ENCODE measurements at places on chromosomes 2 and 18.

DNA sequence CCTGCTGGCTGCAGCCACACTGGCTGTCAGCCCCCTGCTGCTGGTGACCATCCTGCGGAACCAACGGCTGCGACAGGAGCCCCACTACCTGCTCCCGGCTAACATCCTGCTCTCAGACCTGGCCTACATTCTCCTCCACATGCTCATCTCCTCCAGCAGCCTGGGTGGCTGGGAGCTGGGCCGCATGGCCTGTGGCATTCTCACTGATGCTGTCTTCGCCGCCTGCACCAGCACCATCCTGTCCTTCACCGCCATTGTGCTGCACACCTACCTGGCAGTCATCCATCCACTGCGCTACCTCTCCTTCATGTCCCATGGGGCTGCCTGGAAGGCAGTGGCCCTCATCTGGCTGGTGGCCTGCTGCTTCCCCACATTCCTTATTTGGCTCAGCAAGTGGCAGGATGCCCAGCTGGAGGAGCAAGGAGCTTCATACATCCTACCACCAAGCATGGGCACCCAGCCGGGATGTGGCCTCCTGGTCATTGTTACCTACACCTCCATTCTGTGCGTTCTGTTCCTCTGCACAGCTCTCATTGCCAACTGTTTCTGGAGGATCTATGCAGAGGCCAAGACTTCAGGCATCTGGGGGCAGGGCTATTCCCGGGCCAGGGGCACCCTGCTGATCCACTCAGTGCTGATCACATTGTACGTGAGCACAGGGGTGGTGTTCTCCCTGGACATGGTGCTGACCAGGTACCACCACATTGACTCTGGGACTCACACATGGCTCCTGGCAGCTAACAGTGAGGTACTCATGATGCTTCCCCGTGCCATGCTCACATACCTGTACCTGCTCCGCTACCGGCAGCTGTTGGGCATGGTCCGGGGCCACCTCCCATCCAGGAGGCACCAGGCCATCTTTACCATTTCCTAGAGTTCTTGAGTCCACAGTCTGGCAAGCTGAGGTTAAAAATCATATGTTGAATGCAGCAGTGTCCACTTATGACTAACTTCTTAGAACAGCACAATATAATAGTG lies 741 bp downstream of the GPR148 start:
- no peak for DNase-seq

DNA sequence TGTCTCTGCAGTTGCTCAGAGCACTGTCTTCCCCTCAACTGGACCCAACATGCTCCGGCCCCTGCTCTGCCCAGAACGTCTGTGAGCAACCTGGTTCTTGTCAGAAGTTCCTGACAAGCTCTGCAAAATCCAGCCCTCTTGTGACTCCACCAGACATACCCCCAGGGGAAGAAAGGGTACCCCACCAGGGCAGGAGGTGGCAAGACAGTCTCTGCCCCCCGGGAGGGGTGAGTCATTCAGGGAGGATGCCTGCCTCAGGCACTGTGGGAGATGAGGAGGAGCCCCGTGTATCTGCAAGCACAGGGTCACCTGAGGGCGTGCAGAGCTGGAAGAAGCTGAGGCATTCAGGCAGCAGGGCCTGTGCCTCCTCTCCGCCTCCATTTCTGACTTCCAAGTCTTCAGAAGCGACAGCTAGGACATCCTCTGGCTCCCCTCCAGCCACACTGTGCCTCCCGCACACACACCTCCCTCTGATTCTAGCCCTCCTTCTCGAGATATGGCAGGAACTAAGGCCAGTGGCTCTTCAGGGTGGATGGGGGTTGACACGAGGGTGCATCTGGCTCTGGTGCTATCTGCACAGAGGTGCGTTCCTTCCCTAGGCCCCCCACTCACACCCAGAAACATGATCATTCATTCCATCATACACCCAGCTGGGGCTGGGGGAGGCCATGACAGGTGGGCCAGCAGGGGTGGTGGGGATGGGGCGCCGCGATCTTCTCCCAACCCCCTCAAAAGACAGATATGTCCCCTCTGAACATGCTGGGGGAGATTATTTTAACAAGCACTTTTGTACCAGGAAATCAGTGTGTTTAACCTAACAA lies 222.2 kb downstream of the CYP26B1 start:
- no peak for DNase-seq

DNA sequence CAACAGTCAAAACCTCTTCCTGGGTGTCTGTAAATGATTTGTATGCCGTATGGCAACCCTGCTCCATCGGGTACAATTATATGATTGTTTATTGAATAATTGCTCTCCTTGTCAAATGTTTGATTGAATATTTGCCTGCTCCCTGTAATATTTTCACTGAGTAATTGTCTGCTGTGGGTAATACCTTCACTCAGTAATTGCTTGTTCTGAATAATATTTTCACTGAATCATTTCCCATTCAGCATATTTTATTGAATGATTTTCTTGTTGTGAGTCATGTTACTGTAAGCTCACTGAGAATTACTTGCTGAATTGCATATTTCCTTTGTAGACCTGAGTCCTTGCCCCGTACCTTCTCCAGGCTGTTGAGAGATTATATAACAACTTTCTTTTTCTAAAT lies 535.2 kb downstream of the METTL4 start:
- no peak for DNase-seq

DNA sequence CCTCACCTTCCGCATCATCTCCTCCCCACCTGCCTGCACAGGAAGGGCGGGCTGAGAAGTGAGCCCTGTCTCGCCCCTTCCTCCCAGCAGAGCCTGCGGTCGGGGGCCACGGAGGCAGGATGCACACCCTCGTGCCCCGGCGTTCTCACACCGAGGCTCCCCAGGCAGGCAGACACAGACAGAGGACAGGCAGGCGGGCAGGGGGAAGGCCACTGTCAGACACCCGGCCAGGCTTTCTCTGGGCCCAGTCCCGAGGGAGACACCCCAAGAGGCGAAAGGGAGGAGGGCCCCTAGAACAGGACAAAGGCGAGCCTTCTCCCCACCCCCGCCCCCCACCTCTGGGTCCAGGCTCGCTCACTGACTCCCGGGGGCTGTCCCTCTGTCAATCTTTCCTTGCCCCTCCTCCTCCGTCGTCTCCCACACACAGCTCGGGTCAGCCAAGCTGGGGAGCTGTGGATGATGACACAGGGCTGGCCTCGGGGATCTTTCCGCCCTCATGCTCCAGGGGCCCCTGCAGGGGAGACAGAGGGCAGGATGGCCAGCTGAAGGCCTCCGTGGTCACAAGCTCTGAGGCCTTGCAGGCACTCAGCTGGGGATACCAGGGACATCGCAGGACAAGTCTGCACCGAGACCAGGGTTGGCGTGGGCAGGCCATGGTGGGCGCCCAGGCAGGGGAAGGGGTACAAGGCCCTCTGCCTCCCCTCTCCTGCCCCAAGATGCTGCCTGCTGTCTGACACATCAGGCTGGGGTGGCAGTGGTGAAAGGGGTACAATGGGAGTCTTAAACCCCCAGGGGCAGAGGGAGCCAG lies 24.9 kb downstream of the BIN1 start:
- peak; percentile 26 for DNase-seq

GRCh38 chr2:41495050-41495449 lies 552.8 kb upstream of the PKDCC start:
- DNase-seq: no peak

DNA sequence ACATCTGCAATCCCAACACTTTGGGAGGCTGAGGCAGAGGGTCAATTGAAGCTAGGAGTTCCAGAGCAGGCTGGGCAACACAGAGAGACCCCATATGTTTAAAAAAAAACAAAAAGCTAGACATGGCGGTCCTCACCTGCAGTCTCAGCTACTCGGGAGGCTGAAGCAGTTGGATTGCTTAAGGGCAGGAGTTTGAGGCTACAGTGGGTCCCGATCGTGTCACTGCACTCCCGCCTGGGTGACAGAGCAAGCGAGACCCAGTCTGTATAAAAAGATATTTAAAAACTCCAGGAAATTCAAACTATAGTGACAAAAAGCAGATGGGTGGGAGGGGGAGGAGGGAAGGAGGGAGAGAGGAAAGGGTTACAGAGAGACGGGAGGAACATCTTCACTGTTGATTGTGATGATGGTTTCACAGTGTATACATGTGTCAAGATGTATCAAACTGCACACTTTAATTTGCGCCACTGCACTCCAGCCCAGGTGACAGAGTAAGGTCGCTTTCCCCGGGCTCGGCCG lies 942 bp upstream of the ZNF236 start:
- no peak for DNase-seq

GRCh38 chr2:129752176-129752575 lies 227.3 kb upstream of the RAB6C start:
- DNase-seq: no peak

DNA sequence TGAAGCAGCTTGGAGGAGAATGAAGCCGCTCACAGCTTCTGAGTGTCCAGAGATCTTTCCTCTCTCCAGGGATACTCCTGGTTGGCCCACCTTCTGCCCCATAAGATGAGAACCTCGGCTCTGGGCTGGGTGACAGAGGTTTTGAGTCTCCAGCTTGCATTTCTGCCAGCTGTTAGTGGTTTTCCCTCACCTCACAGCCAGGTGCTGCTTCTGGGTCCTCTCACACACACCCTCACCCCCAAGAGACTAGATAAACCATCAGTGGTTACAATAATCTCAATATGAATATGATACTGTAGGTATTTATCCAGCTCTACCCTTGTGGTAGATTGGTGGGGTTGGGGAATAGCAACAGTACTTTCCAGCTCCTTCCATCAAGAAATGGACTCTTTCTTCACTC lies 161.7 kb upstream of the SIX3 start:
- no peak for DNase-seq

- DNase-seq: no peak
These were observed 20.2 kb downstream of the CHST9 start for GRCh38 chr18:27164905-27165304.

GRCh38 chr2:16625201-16625729 lies 40.4 kb downstream of the CYRIA start:
- no peak for DNase-seq

DNA sequence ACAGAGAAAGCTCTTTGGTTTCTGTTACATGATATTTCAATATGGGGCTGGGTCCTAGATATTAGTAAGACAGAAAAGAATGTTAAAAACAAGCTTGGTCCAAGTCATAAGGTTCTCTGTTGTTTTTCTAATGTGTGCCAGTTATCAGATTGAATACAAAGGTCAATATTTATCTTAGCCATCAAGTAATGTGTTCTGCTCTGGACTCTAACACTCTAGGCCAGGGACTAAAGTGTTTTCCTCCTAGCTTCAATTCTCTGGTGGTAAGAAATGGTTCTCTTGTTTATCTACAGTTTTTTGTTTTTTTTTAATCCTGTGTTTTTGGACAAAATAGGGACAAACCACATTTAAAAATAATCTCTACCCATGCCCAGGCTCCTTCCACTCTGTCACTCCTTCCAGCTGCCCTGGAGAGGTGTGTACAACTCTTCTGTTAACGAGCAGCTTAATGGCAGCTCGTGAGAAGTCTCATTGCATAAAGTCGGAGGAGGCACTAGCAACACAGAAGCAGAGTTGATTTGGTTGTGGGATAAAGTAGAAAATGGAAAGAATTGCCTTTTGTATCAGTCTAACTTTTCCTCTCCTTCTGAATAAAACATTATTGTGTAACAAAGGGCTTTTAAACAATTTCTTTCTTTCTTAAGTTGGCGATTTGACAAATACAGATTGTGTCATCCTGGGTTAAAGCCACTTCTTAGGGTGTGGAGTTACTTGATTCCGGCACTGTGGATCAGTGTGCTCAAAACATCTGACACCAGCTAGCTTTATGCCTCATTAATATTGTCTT lies 8.0 kb upstream of the SESTD1 start:
- DNase-seq: no peak

DNA sequence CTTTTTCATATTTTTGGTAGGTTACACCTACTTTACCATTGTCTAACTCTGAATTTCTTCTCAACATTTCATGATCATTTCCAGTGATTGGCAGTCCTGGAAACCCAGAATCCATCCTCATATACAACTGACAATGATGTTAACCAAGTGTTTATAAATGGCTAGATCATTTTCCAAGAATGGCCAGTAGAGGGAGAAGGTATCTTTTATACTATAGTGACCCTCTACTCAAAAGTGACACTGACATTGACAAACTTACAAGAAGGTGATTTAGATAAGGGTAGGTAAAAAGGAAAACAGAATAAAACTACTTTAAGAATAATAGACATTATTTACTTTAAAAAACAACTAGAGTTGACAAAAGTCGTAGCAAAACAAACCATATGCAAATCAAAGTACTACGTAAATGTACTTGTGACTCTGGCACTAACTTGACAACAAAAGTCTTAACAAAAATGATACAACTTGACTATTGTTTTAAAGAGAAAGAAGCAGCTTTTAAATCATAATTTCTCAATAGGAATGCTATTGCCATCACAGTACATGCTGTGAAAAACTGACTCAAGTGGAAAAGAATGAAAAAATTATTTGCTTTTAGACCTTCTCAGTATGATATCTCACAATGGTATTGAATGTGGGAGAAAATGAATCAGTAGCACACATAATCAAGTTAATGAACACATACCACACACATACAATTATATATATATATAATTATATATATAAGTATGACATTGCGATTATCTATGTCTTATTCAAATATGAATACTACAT lies 76.6 kb upstream of the GRB14 start:
- DNase-seq: no peak

- DNase-seq: no peak
These were observed 8.5 kb upstream of the SP140L start for GRCh38 chr2:230318190-230319121.

- no peak for DNase-seq
These were observed 158.6 kb downstream of the AQP4 start for GRCh38 chr18:26706911-26707351.

DNA sequence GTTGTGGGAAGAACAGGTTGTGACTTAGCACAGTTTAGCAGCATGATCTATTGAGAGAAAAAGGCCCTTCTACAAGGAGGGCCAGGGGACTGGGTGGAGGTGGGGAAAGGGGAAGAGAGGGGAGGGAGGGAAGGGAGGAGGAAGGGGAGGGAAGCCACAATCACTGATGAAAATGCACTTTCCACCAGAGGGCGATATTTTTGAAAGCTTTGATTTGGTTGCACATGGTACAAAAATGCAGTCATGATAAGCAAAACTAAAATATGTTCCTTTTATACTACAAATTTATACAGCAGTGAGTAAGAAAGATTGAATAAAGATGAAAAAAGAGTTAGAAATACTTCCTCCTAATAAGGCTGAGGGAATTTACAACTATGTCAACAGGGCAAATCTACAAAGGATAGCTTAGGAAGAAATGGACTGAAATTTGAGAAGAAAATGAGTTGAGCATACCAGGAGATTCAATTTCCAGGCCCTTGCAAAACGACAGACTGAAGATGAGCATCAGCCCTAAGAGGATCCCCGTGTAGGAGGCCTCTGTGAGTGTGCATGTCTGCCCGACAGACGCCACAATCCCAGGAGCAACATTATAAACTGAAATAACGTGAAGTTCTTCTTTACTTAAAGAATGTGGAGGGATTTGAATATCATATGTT lies 17.2 kb downstream of the SH3YL1 start:
- no peak for DNase-seq

GRCh38 chr2:33372940-33373553 lies 103.4 kb upstream of the RASGRP3 start:
- no peak for DNase-seq

All from activated naive CD4-positive, alpha-beta T cell (primary cell).